Right lobe of liver (tissue), 6 donors: ENCODE measurements at places on chromosomes 6 and 20.

DNA sequence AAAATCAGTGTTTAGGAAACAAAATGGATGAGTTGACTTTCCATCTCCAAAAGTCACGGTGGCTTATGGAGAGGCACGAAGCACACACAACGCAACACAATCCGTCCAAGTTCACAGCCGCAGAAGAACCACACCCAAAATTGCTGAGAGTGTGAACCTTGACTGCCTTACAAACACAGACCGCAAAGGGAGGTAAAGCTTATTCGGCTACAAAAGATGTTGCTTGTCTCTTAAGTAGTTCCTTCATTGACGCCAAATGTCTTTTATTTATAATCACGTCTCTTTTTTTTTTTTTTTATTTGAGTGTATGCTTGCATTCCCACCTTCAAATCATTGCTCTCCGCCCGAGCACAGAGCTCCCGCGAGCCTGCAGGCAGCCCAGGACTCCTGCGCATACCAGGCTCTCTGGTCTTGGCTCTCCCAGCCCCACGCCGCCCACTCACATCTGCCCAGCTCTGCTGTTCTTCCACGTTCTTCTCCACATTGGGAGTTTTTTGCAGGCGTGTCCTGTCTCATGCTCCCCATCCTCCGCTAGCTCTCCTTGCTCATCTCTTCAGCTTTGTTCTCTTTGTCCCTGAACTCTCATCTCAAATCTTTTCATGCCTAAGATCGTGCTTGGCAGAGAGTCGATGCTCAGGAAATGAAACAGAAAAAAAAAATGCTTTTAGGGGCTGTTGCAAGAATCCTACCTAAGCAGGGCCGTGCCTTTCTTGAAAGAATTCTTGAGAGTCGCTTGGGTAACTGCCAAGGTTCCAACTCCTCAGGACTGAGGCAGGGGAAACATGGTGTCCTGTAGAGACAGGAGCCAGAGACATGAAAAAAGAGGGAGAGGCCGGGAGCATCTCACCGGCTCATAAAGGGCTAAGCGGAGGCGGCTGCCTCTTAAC lies 25.8 kb downstream of the LY86 start:
- no peak for DNase-seq

GRCh38 chr6:47162793-47163192 lies 120.7 kb upstream of the ADGRF1 start:
- no peak for DNase-seq

DNA sequence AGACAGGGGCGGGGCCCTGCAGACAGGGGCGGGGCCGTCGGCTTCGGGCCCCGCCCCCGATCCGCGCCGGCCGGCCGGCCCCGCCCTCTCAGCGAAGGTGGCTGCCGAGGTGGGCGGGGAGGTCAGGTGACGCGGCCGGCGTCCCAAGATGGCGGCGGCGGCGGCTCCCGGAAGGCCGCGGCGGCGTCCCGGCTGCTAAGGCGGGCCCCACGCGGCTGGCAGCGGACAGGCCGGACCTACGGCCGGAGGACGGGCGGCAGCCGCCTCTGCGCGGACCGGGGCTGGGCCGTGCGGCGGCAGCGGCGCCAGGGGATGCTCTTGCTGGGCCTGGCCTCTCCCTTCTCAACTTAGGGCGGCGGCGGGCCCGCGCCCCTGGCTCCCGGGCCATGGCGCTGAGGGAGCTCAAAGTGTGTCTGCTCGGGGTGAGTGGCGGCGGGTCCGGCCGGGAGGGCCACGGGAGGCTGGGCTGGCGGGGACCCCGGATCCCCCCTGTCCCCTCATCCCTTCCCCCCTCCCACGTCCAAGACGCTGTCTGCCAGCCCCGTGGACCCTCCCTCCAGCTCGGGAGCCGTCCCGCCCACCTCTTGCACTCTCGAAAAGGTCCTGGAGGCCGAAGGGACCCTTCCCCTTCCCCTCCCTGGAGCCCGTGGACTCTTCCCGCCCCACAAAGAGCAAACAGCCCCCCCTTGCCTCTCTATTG lies at the start of gene RAB22A:
Gene RAB22A (plus strand): TSS at position 125 of the 700 bp plus-strand sequence. CDS start 262 bp downstream, at position 387.
- peak; percentile 90 for DNase-seq

GRCh38 chr6:140462453-140463311 lies 1088.2 kb upstream of the CITED2 start:
- DNase-seq, result no peak

DNA sequence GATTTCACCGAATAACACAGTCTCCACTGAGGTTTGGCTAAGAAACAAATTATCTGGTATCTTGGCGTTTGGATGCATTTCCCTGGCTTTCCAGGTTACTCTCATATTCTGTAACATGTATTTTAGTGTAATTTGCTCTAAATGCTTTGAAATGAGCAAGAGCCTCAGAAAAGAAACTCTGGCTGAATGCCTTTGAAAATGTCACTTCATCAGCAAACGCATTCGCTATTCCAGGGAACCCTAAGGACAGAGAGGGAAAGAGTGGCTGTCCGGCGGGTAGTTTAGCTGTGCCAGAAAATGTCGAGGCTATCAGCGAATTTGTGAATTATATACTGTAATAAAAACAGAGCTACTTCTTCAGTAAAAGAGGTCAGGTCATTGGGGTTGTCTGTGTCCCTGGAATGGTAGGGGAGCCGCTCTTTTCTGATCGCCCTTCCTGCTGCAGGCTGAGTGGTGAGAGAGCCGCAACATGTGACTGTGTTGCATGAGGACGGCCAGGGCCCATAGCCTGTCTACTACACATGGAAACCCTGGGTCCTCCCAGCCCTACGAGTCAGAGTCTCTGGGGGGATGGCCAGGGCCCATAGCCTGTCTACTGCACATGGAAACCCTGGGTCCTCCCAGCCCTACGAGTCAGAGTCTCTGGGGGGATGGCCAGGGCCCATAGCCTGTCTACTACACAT lies 57.3 kb downstream of the SMOC2 start:
- no peak for DNase-seq

- DNase-seq, result no peak
Measured at GRCh38 chr6:153140299-153140698, 9.2 kb upstream of the RGS17 start.
